ENCODE measurements at places on chromosomes 5 and 9. TPM values are rescaled to one million over a fixed set of nuclear protein-coding genes. Genes with fewer than 3 reads are reported as not detected.

The N4BP3 gene
- polyA plus RNA-seq: 0.30 TPM

The MEF2C gene
- polyA plus RNA-seq: 0.18 TPM

The PTGES gene
- not detected for polyA plus RNA-seq

The RNF180 gene
- not detected for polyA plus RNA-seq

The PCDHB8 gene
- not detected for polyA plus RNA-seq

The PIP5K1B gene
- 0.25 TPM for polyA plus RNA-seq

The HACD4 gene
- 7.9 TPM for polyA plus RNA-seq

The CDH10 gene
- polyA plus RNA-seq: not detected

The TMEM174 gene
- not detected for polyA plus RNA-seq

The PCSK5 gene
- polyA plus RNA-seq: 3.4 TPM

- no peak for DNase-seq
Measured at GRCh38 chr9:86549401-86549811, 195.2 kb upstream of the TUT7 start.

- DNase-seq: no peak
Measured at GRCh38 chr5:91532281-91532680, 149.2 kb upstream of the ARRDC3 start.

- no peak for DNase-seq
Measured at GRCh38 chr9:75149841-75150241, 61.5 kb downstream of the OSTF1 start.
